ENCODE measurements at places on chromosomes 16 and 17. TPM values are rescaled to one million over a fixed set of nuclear protein-coding genes. Genes with fewer than 3 reads are reported as not detected.

DNA sequence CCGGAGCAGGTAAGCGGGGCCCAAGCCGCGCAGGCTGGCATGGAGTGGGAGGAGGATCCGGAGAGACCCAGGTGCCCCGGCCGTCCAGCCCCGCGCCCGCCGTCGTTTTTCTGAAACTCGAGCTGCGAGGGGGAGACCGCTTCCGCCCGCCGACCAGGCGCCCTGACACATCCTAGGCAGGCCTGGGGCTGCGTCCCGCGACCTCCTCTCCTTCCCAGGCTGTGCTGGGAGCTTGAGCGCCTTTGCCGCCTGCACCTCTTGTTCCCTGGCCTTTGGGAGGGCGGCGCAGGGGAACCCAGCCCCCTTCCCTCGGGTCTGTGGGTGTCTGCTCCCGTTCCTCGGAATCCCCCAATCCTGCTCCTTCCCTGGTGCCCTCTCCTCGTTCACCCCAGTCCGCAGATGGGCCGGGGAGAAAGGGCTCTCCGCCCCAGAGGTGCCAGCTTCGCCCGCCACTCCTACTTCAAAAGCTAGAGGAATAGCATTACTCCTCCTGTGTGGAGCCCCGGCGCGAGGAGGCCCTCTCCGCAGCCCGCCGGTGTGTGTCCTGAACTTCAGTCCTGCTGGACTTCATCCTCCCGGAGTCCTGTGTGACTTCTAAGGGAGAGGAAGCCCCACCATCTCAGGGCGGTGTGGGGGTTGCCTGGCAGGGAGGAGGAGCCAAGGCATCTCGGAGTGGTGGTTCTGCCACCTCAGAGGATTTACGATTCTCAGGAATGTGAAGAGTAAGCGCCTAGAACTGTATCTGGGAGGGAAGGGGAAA, 1.0 kb downstream of the NHERF1 start:
- no peak for DNase-seq

MSLN gene
- total RNA-seq: not detected

- DNase-seq: no peak
Measured at GRCh38 chr16:80614908-80615671, 74.3 kb downstream of the DYNLRB2 start.

- no peak for DNase-seq
Measured at GRCh38 chr16:89152831-89153700, 18.5 kb upstream of the CDH15 start.

DNA sequence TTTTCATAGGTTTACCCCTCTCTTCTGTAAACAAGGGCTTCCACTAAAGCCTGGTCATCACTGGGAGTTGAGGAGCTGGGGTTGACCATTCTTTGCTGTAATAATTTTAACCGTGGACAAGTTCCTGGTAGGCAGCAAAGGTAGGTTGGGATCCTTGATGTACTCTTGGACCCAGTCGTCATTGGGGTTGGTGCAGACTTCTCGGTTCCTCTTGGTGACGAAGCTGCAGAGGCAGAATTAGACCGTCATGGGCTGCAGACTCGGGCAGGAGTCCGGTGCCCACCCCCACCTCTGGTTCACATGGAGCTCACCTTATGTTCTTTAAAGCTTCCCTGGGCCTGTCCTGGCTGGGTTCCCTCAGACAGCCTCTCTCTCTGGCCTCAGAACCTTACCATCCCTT, 3.8 kb downstream of the CCL16 start:
- DNase-seq: no peak

- DNase-seq: peak; percentile 25
Measured at GRCh38 chr16:2296661-2297505, 29.0 kb upstream of the RNPS1 start.

CD300H gene
- total RNA-seq: not detected

DNA sequence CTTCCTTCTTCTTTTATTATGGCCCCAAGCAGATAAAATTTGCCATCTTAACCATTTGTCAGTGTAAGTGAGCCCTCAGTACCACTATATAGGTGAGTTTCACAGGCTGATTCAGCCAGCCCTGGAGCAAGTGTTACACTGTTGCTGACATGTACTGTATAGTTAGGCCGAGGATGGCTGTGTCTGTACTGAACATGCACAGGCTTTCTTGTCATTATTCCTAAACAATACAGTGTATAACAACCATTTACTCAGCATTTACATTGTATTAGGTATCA, 53.7 kb downstream of the AMFR start:
- DNase-seq: no peak

KRT27 gene
- total RNA-seq: not detected

CNTNAP4 gene
- not detected for total RNA-seq

PRAC1 gene
- not detected for total RNA-seq

GRCh38 chr17:17172990-17173389, 33.1 kb downstream of the PLD6 start:
- DNase-seq: no peak

GRCh38 chr16:68444056-68444657, 4.2 kb downstream of the SMPD3 start:
- DNase-seq: no peak

DNA sequence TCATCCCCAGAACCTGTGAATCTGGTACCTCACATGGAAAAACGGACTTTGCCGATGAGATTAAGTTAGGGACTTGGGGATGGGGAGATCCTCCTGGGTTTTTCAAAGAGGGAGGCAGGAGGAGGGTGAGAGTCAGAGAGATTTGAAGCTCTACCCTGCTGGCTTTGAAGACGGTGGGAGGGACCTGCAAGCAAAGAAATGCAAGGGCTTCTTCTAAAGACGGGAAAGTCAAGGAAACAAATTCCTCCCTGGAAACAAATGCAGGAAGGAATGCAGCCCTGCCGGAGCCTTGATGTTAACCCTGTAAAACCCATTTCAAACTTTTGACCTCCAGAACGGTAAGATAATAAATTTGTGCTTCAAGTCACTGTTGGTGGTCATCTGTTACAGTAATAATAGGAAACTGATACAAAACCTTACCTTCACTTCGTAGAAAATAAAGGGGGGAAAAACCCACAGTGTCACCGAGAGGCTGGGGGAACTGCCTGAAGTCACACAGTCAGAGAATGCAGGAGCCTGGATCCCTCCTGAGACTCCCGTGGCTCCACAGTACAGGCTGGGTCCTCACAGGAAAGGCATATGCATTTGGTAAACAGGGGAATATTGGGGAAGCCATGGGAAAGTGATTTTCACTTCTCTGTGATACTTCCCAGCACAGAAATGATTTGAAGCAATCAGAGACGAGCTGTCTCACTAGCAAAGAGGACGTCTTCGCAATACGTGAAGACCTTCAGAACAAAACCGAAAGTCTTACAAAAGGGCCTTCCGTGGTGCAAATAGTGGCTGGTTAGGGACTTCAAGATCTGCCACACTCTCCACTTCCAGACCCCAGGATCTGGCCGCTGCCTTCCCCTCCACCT, 58.9 kb upstream of the CLEC3A start:
- DNase-seq: no peak

- no peak for DNase-seq
Measured at GRCh38 chr17:56793531-56793930, 40.2 kb downstream of the C17orf67 start.

Data from heart right ventricle (tissue), 16 donors.